ENCODE measurements at places on chromosomes 2 and 18. TPM values are rescaled to one million over a fixed set of nuclear protein-coding genes. Genes with fewer than 3 reads are reported as not detected.

LONRF2 gene
- total RNA-seq = 1.5 TPM

PLGLB2 gene
- 0.11 TPM for total RNA-seq

RBKS gene
- total RNA-seq = 8.0 TPM

STARD6 gene
- total RNA-seq = not detected

PFN4 gene
- 1.8 TPM for total RNA-seq

SERPINB13 gene
- total RNA-seq = not detected

KCNF1 gene
- 30.5 TPM for total RNA-seq

FABP1 gene
- total RNA-seq = not detected

NR4A2 gene
- total RNA-seq = 2.9 TPM

OR6B2 gene
- total RNA-seq = not detected

MBD1 gene
- 33.3 TPM for total RNA-seq

FBLN7 gene
- total RNA-seq = 0.57 TPM

RFTN2 gene
- not detected for total RNA-seq

PEX13 gene
- total RNA-seq = 14.6 TPM

ATOH8 gene
- 16.6 TPM for total RNA-seq

KLHL30 gene
- 0.27 TPM for total RNA-seq

PSD4 gene
- total RNA-seq = 14.8 TPM

NXPH2 gene
- not detected for total RNA-seq
